Common myeloid progenitor, CD34-positive (primary cell): ENCODE measurements at places on chromosomes 7 and 10.

DNA sequence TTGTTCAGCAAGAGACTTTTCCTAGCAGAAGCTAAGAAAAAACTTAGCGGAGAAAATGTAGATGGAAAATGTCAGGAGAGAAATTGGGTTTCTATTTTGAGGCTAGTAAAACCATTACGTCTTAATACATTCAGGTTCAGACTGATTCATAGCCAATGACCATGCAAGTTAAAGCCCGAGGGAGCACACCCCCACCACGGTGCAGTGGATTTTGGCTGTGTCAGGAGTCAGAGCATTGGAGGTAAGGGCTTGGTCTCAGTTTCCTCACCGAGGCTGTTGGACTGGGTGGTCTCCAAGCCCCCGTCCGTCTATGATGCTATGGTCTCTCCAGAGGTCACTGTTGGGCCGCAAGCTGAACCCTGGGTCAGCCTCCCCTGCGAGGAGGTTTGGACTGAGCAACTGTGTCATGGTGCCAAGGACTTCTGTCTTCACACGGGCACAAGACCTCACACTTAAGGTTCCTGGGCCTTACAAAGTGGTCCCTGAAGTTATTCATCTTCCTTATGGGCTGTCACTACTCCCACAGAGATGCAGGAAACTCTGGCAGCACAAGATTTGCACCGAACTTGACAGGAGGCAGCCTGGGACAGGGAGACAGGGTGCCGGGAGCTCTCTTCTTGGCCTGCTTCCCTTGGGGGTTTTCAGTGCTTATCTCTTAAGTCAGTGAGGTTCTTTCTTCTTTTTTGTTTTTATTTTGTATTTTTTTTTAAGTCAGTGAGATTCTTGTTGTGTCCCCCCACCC lies 186.8 kb downstream of the PHTF2 start:
- peak; percentile 56 for DNase-seq

DNA sequence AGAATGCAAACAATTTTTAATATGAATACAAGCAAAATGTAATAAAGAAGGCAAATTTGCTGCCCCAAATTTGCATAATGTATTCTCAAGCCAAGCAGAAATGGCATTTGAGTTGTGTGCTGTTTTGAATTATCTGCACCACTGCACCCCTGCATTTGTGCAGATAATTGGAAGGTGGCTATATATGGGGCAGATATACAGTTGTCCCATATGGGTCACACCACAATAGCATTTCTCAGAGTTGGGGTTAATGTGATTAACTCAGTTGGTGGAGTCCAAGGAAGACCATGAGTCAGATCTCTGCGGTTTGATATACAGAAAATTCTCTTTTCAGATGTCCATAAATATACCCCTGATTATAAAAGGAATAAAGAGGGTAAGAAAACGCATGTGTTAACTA lies 68.9 kb upstream of the EXOC4 start:
- DNase-seq: no peak

- DNase-seq: no peak
Observed at GRCh38 chr7:48118041-48118440, 29.0 kb downstream of the UPP1 start.

DNA sequence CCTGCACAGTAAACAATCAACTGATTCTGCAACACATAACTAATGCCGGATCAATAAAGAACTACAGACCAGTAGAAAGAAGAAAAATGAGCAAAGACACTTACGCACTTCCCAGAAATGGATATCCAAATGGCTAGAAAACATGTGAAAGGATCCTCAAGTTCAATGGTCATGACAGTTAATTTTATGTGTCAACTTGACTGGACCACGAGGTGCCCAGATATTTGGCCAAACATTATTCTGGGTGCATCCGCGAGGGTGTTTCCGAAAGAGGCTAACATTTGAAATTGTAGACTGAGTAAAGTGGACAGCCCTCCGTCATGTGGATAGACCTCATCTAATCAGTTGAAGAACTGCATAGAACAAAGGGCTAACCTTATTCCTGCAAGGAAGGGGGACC lies 102.0 kb downstream of the SFMBT2 start:
- no peak for DNase-seq

GRCh38 chr7:102834466-102834865 lies 78.3 kb upstream of the LRRC17 start:
- DNase-seq: no peak

GRCh38 chr7:90595801-90596670 lies at the start of gene CDK14:
Gene CDK14 (plus strand): TSS chr7:90596321. CDS start chr7:90596628, 307 bp downstream.
- peak; percentile 97 for DNase-seq

GRCh38 chr10:81367132-81367531 lies 507.9 kb upstream of the NRG3 start:
- DNase-seq: no peak

DNA sequence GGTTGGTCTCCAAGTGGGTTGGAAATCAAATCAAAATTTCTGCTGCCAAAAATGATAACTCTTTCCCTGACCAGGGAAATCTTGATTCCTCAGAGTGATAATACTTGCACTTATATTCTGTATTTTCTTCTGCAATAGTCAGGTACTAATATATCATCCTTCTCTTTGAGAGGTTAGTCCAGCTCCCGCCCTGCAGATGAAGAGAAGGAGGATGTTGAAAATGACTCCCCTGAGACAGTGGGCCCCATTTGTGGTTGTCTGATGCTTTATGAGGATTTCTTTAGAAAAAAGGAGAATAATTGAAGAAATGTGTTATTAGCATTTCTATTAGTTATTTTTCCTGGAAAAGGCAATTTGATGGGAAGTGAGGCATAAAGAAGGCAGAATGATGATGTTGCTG lies 213.0 kb downstream of the SEC23IP start:
- DNase-seq: no peak

DNA sequence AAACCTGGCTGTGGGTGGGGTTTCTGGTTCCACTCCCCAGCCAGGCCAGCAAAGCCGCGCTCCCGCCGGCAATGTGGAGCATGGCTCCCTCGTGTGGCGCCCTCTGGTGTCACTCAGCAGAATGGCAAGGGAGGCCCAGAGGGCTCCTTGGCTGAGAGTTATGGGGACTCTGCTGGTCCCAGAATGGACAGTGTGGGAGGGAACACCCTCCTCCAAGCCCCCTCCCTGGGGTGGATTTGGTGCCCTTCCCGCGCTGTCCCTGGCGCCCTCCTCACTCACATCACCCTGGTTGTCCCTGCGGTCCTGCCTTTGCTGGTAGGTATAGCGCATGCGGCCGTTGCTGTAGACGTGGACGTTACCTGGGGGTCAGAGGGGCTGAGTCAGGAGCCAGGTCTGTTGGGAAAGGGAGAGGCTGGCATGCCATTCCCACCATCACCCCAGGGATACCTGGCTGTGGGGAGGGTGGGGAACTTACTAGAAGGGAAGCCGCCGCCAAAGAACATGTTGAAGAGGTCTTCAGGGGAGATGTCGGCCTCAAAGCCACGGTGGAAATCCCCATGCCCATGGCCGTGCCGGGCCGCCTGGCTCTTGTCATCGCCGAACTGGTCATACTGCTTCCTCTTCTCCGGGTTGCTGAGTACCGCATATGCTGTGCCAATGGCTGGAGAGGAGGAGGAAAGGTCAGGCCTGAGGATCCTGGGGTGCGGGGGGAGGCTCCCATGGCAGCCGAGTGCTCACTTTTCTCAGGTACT lies 14.0 kb downstream of the DNAJB12 start:
- DNase-seq: peak; percentile 78

DNA sequence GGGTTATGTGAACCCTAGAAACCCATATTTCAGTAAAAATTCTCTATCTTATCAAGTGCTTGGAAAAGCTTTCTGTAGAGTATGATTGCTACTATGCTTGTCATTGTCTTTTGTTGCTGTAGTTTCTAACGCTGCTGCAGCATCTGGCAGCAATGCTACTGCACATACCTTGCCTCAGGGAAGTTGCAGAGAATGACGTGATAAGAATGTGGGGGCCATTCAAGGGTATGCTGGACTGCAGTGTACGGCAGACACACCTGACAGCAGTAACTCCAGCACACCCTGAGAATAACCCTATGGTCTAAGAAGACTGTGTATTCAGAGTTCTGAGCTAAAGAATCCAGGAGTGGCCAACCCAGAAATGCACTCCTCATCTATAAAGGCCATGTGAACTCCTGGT lies 20.5 kb downstream of the TRIM4 start:
- no peak for DNase-seq

- DNase-seq: no peak
Observed at GRCh38 chr10:30093303-30093950, 34.0 kb upstream of the JCAD start.

DNA sequence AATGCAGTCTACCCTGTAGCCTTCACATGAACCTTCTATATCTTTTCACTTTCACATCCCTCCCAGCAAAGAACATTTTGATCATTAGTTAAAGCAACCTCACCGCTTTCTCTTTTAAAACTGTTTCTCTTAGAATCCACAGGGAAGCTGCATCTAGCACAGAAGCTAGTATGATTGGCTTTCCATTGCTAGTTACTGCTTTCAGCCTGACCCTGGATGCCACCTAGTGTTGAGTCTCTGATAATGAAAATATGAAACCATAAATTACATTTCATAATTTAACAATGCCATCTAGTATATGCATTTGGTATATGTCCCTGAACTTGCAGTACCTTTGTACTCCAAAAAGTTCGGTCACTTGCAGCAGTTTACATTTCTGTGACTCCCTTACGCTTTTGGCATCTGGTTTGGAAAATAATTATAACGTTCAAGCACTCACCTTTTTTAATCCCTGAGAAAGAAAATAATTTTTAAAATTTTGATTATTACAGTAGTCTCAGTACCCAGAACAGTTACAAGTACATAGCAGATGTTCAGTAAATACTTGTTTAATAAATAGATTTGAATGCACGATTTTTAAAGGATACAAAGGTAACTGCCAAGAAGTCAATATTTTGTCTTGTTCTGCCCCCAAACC lies 22.7 kb downstream of the CISD1 start:
- peak; percentile 68 for DNase-seq

DNA sequence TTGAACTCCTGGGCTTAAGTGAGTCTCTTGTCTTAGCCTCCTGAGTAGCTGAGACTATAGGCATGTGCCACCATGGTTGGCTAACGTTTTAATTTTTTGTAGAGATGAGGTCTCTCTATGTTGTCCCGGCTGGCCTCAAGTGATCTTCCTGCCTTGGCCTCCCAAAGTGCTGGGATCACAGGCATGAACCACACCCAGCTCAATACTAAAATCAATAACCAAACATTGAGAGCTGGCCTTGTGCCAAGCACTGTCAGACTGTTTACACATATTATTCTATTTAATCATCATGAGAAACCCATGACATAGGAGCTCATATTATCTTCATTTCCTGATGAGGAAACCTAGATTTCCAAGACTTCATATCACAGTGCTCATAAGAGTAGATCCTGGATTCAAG lies 251.2 kb downstream of the BAMBI start:
- DNase-seq: no peak
